NCI-H1092 (cell line): ENCODE measurements at places on chromosomes 4 and X.

- DNase-seq, result no peak
Measured at GRCh38 chrX:69279234-69279633, 114.0 kb upstream of the PJA1 start.

DNA sequence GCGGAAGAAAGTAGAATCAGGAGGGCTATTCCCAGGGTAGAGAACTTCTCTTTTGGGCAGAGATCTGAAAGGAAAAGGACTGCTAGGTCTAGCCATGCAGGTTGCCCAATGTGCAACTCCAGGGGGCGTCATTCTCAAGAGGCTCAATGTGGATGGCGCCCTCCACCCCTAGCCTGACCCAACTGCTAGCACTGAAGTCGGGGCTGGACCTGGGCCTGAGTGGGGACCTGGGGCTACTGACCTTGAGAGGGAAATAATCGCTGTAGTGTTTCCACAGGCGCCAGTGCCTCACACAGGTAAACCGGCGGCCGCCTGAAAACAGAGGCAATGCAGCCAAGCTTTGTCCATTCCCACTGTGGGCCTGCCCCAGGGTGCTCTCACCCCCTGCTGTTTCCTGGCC is 6.1 kb downstream of the AWAT2 start:
- no peak for DNase-seq

DNA sequence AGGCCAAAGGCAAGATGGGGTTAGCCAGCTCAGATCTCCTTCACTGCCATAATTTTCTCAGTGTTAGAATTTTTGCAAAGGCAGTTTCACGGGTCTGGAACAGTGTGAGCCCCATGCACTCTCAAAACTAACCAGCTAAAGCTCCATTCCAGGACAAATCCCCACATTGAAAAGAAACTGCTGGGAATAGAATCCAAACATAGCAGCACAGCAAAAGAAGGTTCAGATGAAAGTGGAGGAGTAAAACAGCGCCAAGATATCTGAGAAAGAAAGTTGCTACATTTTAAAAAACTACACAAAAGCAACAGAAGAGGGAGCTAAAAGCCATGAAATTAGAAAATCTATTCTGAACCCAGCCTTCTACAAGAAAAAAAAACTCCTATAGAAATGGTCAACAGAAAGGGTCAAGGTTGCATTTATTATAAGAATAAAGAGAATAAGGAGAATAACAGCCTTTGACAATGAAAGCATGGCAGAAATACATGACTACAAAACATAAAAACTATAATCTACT is 39.6 kb upstream of the SLC7A3 start:
- no peak for DNase-seq

DNA sequence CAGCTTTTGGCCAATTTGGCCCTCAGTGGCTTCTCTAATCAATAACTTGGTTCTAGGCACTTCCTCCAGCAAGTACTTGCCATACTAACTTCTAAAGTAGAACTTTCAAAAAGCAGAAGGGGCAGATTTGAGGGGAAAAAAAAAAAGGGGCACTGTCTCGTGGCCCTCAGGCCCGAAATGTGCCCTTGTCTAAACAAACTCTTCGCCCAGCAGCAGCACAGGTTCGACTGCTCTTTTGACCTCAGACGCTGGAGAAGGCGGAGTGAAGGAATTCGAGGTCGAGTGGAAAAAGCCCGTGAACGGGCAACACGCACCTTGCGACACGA is 775 bp downstream of the GRPEL1 start:
- DNase-seq, result no peak

GRCh38 chrX:8191022-8191421 is 20.0 kb upstream of the VCX2 start:
- DNase-seq, result no peak
